Activated CD4-positive, alpha-beta T cell treated with anti-CD3 and anti-CD28 coated beads for 48 hours (primary cell): ENCODE measurements at places on chromosomes 6 and 20.

GRCh38 chr6:167093922-167094432 is 28.9 kb upstream of the CCR6 start:
- peak; percentile 57 for DNase-seq

- DNase-seq: no peak
These were observed 7.5 kb downstream of the HMGN4 start for GRCh38 chr6:26545627-26546026.

DNA sequence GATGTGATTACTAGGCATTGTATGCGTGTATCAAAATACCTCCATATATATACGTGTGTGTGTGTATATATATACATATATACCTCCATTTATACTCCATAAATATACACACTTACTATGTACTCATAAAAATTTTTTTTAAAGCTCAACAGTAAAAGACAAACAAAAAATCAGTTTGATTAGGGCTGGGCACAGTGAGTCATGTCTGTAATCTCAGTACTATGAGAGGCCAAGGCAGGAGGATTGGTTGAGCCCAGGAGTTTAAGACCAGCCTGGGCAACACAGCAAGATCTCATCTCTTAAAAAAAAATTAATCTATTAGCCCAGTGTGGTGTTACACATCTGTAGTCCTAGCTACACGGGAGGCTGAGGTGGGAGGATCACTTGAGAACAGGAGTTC is 24.6 kb downstream of the PDSS2 start:
- no peak for DNase-seq

GRCh38 chr20:13231031-13231752 is 10.1 kb downstream of the ISM1 start:
- peak; percentile 46 for DNase-seq

DNA sequence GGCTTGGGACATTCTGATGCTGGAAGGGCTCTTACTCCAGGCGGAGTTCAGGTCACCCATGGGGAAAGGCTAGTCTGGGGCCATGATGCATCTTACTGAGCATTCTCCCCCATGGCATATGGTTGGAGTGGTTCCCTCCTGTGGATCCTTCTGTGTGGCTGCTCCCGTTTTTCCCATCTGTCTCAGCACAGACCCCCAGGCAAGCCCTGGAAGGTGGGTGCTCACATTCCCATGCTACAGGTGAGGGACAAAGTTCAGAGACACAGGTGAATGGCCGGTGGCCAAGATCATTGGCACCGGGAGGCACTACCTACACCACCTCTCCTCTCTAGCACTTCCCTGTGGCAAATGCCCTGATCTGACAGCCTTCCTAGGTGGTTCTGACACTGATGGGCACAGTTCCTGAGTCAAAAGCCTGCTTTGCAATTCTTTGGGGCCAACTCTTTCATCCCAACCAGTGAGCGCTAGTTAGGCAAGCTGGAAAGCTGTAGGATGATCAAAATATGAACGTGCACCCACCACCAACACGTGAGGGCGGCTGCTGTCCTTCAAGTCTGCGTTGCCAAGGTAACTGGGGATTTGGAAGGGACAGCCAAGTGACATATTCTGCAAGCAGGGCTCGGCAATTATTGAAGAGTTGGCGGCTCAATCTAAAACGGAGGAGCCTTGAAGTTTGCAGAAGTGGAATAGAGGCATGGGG is 124.6 kb downstream of the CDH4 start:
- no peak for DNase-seq

DNA sequence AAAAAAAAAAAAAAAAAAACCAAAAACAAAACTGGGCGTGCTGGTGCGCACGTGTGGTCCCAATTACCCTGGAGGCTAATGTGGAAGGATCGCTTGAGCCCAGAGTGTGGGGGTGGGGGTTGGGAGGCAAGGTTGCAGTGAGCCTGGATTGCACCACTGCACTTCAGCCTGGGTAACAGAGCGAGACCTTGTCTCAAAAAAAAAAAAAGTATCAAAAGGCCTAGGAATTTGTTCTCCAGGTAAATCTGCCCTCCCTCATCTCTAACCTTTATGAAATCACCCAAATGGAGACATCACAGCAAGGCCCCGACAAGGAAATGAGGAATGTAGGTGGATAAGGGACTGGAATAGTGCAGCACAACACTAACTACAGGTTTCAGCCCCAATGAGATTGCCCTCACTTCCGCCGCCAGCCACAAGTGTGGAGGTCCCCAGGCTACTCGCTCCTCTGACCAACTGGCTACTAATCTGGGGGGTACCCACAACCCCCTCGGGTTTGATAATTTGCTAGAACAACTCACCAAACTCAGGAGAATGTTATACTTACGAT is 36.8 kb upstream of the DDR1 start:
- DNase-seq: no peak

GRCh38 chr6:4732691-4733315 is 43.4 kb upstream of the CDYL start:
- DNase-seq: no peak

DNA sequence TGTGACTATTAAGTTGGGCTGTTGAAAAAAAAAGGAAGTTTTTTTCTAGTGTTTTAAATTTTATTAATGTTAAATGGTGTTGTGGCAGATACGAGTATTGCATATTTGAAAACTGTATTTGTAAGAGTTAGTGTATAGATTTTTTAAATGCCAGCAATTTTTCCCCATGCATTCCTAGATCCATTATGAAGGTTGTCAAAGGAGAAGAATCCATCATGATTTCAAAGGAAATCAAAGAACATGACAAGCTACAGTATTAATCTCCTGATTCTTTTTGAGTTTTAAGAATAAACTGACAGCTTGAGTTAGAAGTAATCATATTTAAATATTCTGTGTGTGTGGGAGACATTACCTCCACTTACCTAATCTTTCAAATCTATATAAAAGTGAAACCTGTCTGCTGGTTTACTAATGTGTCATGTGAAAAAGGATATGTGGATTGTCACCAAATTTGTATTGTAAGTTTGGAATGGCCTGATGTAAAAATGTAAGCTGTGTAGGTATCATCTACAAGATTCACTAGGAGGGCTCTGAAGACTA is 111.0 kb upstream of the HS3ST5 start:
- no peak for DNase-seq

DNA sequence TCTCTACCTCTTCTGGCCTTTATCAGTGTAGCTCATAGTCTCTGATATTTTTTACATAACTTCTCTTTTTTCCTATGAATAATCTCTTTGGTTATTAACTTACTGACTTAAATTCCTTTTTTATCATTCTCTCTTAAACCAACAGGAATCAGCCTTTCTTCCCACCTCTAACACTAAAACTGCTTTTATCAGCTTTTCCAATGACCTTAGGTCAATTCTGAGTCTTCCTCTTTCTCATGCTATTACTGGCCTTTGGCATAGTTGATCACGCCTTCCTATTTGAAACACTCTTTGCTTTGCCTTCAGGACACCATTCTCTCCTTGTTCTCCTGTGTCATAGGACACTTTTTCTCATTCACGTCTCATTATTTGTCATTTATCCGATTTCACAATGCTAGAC is 8.1 kb upstream of the HINT3 start:
- no peak for DNase-seq

DNA sequence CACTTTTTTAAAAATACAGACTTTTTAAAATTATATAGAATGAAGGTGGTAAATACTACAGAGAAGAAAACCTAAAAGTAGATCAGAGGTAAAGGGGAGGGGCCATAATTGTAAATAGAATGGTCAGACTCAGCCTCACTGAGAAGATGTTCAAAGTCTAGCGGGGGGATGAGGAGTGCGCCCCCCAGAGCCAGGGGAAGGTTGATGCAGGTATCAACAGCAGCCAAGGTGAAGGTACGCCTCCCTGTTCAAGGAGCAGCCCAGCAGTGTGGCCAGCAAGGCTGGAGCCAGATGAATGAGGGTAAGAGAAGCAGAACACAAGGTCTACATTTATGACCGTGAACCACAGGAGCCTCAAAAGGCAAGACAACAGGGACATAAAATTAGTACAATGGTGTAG is 204.1 kb downstream of the PTPRT start:
- no peak for DNase-seq

DNA sequence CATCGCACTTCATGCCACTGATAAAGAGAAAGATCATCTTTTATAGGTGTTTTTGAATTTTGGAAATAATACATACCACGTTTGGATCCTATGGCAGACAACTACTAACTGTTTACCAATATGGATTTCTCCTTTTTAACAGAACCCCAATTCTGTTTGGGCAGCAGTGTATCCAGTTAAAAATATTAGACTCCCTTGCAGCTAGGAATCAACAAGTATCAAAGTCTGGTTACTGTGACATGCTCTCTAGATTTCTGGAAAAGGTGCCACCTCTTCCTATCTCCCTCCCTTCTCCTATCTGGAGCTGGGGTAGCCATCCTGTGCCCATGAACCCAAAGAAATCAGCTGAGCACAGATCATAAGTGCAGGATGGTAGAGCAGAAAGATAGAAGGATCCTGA is 54.1 kb upstream of the DTNBP1 start:
- no peak for DNase-seq

GRCh38 chr20:19932170-19932667 is 84.9 kb upstream of the NAA20 start:
- no peak for DNase-seq

DNA sequence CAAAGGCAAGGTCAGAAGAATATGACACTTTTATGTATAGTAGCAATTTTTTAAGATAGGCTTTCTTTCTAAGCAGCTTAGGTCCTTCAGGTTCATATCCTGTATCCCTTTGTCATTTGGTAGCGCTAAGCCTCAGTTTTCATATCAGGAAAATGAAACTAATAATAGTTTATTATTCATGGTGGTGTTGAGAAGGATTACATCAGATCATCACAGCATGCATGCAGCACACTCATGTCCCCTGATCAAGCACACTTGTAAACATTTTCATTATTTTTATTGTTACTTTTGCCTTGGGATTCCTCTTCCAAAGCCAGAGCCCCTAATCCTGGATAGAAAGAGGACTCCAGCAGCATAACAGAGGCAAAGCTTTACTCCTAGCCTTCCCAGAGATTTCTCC is 70.2 kb upstream of the ADGRF1 start:
- DNase-seq: no peak

- DNase-seq: peak; percentile 92
These were observed 13.7 kb upstream of the FAM83C start for GRCh38 chr20:35305682-35306556.

DNA sequence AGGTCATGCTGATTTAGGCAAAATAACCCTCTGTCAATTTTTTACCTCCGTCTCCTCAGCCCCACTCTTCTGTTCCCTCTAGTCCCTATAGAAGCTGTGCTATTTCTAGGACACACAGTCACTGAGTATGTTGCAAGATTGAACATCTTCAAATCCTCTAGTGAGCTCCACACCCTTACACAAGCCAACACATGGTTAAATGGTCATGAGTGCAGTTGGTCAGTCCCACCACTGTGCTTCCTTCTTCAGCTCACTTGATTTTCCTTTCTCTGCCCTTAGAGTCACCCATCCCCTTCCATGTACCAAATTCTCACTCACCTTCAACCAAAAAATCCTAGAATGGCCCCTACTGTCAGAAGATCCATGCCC is 48.2 kb upstream of the F13A1 start:
- no peak for DNase-seq

GRCh38 chr6:151352410-151353396 is 38.7 kb downstream of the ZBTB2 start:
- DNase-seq: no peak

GRCh38 chr20:37503256-37503927 is 17.7 kb upstream of the NNAT start:
- DNase-seq: no peak

- DNase-seq: no peak
These were observed 16.3 kb downstream of the LRRC1 start for GRCh38 chr6:53811082-53811481.

GRCh38 chr6:69735027-69735426 is 61.8 kb downstream of the LMBRD1 start:
- no peak for DNase-seq

- no peak for DNase-seq
These were observed 94.5 kb upstream of the FOXP4 start for GRCh38 chr6:41451515-41452163.

DNA sequence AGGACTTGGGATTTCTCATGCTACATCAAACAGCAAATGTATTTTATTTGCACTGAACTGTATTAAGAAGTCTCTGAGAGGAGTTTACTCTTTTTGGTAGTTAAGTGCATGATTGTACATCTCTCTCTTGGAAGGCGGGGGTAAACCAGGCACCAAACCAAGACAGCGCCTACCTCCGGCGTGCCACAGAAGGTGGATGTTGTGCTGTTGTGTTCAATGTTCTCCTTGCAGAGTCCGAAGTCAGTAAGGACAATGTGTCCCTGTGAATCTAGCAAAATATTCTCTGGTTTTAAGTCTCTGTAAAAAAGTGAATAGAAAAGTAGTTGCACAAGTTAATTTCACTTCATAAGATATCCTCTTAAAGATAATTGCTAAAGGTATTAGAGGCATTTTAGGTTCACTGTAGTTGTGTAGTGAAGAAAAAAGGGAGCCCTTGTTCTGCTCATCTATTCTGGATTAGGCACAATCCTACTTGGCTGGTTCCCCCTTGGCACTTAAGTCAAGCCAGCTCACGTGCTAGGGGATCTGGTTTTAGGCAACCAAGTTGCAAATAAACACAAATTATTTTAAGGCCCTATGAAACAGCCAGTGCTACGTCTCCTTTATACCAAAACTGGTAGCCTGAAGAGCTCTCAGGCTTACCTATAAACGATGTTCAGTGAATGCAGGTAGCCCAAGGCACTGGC is 119.7 kb upstream of the SLC2A12 start:
- DNase-seq: no peak

GRCh38 chr6:169850746-169851145 is 99.3 kb downstream of the ERMARD start:
- DNase-seq: no peak

DNA sequence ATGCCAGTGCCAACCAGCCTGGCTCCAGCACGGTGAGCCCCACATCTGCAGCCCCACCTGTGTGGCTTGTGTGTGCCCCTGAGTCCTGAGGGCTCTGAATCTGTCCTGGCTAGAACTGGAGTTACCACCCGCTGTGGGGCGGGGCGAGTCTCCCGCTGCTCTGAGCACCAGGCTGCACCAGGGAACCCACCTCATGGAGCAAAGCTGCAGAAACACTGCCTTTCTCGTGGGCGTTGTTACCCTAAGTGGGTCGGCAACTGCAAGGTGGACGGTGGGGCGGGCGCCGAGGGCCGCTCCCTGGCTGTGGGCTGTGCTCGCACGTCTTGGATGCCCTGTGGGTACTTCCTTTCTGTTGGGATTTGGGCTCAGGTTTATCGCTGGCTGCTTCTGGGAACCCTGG is 12.7 kb upstream of the ZBTB46 start:
- DNase-seq: no peak

DNA sequence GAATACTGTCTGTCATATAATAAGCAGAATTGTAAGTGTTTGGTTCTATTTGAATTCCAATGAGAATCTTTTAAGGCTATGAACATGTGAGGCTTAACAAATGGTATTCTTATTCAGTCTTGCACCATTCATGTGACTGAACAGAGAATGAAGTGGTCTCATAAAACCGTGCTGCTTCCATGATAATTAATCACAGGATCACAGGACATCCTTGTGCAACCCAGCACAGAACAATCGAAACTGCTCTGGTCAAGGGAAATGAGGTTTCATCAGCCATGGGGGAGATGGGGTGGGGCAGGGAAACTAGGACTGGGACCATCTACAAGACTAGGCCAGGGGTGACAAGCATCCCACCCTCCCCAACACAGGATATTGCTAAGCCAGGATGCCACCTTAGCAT is 6.0 kb downstream of the PPIL6 start:
- no peak for DNase-seq
